ENCODE measurements at places on chromosomes 12 and 14.
A peak's percentile ranks its signal among the peaks of the same experiment; 100 is the strongest.

DNA sequence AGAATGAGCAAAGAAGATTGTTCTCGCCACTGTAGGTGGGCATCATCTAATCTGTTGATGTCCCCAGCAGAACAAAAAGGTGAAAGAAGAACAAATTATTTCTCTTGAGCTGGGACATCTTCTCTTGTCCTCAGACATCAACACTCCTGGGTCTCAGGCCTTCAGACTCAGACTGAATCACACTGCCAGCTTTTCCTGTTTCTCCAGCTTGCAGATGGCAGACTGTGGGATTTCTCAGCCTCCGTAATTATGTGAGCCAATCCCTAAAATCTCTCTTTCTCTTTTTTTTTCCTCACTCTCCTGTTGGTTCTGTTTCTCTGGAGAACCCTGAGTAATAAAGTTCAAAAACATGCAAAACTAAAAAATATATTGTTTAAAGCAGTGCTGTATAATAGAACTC is 3.7 kb upstream of the TMPRSS12 start:
- no peak for DNase-seq

DNA sequence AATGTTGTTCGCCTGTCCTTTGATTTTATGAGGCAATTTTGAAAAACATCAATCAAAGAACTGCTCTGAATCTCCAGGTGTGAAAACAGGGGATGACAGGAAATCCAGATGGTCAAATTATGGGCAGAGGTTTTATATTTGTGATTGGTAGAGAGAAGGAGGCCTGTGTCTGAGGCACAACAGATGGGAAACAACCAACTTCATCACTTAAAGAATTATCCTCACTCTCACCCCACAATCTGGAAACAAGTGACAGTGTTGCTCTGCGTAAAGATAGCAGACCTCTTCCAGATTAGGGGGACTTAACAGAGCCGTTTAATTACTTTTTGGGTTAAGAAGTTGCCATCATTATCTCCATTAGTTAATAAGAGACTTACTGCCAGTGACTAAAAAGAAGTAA is 64.1 kb upstream of the EGLN3 start:
- no peak for DNase-seq

DNA sequence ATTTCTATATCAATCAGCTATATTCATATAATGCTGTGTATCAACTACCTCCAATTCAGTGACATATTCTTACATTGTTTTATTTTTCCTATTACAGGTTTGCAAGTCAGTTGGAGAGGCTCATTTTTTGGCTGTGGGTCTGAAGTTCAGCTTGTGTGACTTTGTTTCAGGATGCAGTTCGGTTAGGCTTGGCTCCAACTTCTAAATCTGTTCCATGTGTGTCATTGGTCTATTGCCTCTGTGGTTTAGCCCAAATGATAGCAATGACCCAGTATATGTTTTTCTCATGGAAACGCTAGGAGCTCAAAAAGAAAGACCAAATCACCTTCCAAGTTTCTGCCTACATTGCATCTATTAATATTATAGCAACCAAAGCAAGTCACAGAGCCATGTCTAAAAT is 848.6 kb upstream of the LRFN5 start:
- DNase-seq: no peak

GRCh38 chr12:123897221-123897620 is 75.4 kb downstream of the CCDC92 start:
- DNase-seq: peak; percentile 71

GRCh38 chr12:10802587-10802986 is at the start of gene TAS2R7:
Gene TAS2R7, minus strand, starts transcription at chr12:10802627. Its CDS starts 57 bp downstream, at chr12:10802570.
- DNase-seq: no peak
